Globus pallidus (tissue), 1 donor: ENCODE measurements at places on chromosomes 5 and 9.

DNA sequence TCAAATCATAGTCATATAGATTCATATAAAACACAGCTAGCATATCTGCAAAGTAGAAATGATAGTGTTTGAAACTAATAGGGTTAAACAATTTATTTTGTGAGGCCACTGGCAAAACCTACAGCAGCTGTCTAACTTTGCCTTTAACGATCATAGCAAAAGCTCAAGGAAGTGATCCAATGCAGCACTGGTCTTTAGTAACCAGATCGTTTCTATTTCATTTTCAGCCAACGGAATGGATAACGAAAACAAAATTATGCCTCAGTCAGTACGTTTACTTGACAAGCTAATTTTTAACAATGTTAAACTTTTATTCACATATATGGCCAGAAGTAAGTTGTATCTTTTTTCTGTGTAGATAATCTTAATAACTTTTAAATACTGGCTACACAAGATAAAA, 17.7 kb downstream of the MLLT3 start:
- no peak for DNase-seq

DNA sequence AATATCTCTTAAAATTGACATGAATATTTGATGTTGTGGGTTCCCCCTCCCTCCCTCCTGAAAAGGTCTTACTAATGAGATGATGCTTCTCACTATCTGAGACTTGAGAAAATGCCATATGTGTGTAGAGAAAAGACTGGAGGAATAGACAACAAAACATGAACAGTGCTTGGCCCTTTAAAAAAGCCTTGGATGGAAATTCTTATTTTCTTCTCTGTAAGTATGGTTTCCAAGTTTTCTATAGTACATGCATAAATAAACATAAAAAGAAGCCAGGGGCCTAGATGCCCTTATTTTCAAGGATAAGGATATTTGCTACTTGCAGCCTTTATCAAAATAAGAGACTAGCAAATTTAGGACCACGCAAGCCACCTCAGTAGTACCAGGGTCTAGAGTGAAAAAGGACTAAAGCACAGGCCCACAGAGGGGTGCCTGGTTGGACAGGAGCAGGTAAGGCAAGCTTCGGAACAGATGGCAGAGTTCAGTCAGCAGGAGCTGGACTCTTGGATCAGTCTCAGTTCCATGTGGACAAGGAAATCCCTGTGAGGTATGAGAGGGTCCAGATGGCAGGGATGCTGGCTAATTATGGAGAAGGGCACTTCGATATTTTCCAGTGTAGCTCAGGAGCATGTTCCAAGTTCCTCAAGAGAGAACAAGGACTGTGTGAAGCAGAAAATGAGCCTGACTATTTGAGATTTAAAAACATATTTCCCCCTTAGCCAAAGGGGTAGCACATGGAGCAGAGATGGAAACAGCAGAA, 4.6 kb upstream of the ANP32B start:
- DNase-seq = no peak

- no peak for DNase-seq
These were observed 156.7 kb upstream of the TLX3 start for GRCh38 chr5:171152382-171152781.

DNA sequence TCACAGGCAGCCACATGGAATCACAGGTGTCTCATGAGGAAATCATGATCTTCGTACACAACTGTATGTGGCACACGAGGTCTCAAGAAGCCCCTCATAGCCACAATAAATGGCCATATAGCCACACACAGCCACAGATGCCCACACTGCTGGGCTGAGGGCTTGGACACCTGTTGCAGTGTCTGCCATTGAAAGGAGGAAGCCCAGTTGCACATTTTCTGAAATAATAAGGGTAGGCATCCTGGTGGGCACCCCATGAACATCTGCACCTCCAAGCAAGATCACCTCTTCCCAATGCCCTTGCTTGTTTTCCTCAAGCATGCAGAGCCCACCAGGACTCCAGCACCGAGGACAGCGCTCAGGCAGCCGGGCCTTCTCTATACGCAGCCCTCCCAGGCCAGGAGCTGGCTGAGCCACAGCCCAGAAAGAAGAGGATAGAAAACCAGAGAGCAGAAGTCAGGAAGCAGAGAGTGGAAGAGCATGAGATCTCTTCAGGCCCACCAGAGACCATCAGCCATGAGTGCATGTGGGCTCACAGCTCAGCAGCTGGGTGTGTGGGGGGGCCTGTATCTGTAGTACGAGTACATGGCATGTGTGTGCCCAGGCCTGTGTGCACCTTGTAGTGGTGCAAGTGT, 1.0 kb upstream of the ACSL6 start:
- no peak for DNase-seq

DNA sequence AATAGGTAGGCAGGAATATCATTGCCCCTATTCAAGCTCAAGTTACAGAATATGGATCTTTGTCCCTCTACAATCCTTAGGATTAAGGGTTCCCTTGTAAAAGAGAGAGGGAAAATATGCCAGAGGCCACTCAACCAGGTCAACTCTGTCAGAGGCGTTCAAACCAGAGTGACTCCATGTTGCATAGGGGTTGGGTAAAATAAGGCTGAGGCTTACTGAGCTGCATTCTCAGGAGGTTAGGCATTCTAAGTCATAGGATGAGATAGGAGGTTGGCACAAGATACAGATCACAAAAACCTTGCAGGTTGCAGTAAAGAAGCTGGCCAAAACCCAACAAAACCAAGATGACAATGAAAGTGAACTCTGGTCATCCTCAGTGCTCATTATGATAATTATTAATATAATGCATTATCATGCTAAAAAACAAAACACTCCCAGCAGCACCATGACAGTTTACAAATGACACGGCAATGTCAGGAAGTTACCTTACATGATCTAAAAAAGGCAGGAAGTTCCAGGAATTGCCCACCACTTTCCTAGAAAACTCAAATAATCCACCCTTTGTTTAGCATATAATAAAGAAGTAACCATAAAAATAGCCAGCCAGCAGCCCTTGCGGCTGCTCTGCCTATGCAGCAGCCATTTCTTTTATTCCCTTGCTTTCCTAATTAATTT, 64.8 kb downstream of the ERP44 start:
- no peak for DNase-seq

- DNase-seq = no peak
These were observed 210.1 kb downstream of the ZNF608 start for GRCh38 chr5:124536333-124536732.

DNA sequence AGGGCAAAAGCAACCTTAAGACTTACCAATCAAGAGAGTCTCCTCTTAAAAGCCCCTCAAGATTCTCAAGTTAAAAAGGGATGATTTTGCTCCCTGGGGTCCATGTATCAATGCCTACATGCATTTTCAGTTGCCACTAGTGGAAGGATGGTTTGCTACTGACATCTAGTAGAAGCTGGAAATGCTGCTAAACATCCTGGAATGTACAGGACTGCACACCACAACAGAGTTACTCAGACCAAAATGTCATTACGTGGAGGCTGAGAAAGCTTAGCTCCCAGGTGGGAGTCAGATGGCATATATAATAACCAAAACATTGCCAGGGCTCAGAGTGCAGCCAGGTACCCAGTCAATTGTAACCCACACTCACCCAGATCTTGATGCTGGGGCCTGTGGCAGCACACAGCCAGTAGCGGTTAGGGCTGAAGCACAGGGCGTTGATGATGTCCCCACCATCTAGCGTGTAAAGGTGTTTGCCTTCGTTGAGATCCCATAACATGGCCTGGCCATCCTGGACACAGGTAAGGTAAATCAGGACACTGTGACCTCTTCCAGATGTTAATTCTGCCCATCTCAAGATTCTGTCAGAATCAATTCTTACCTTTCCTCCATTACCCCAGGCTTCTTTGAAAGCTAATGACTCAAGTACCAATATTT, 5.8 kb downstream of the RACK1 start:
- no peak for DNase-seq

DNA sequence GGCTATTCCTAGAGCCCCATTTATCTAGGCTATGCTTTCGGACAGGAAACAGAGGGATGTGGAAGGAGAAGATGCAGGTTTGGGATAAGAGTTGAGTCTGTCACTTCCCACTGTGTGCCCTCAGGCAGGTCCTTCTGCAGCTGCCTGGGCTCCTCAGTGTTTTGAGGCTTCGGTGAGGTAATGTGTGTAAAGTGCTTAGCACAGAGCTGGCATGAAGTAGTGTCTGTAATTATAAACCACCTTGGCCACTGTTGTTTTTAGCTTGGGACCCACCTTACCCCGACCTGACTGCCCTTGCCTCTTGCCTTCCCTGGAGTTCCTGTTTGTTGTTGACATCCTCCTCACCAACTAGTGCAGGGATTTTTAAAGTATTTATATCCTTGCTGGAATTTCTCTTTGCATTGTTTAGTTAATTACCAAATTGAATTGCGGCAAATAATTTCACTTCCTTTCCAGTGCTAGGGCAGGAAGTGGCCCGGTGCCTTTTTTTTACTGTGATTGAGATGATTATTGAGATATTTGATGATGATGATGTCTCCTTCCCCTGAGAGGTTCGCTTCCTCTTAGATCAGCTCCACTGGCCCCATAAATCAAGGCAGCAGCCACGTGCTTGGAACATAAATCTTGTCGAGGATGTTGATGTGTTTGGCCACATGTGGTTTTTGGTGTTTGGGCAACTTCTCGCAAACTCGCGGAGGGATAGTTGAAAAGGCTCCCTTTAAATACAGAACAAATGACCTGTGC, 38.3 kb upstream of the DAB2IP start:
- DNase-seq = no peak

- peak; percentile 17 for DNase-seq
These were observed 23.9 kb upstream of the FANCC start for GRCh38 chr9:95341293-95341962.

GRCh38 chr5:176542596-176543427, 5.6 kb upstream of the RNF44 start:
- DNase-seq = no peak
